ENCODE measurements at places on chromosomes 16 and 17.
A peak's percentile ranks its signal among the peaks of the same experiment; 100 is the strongest.

DNA sequence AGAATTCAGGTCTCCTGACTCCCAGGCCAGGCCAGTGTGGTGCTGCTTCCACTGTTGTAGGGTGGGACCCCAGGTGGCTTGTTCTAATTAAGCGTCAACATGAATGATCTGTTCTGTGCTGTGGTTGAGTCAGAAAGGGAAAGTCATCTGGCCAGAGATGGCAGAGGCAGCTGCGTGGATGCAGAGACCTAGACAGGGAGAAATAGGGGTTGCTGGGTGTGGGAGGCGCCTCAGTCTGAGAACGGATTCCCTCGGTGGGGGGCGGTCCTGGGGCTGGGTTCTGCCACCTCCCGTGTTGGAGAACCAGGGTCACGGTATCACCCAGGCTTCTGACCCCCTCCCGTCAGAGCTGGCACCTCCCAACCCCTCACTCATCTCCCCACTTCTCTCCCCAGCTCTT is 5.6 kb downstream of the FBRS start:
- no peak for DNase-seq

- no peak for DNase-seq
These were observed 20.2 kb downstream of the FOXN1 start for GRCh38 chr17:28526381-28526780.

GRCh38 chr17:64658931-64659330 is 3.2 kb downstream of the SMURF2 start:
- no peak for DNase-seq

DNA sequence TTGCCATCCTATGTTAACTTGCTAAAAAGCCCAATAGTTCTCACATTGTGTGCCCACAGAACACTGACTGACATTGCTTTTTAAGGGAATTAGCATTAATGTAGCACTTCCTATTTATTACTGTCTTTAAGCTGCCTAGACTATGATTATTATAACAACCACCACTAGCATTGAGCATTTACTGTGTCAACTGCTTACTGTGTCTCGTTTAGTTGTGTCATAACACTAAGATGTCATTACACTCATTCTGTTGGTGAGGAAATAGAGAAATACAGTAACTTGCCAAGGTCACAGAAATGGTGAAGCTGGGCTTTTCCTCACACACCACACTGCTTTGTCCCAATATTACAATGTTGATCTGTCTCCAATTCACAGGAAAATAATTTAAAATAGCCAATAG is 30.2 kb downstream of the TRIM25 start:
- DNase-seq: no peak

GRCh38 chr17:50471009-50471905 is 2.6 kb upstream of the CHAD start:
- DNase-seq: no peak

DNA sequence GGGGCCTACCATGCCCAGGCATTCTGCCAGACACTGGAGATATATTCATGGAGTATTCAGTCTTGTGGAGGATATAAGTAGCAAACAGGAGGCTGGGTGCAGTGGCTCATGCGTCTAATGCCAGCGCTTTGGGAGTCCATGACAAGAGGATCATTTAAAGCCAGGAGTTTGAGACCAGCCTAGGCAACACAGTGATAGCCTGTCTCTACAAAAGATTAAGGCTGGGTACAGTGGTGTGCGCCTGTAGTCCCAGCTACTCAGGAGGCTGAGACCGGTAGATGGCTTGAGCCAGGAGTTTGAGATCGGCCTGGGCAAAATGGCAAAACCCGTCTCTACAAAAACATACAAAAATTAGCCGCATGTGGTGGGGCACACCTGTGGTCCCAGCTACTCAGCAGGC is 37.7 kb upstream of the CDH3 start:
- no peak for DNase-seq

DNA sequence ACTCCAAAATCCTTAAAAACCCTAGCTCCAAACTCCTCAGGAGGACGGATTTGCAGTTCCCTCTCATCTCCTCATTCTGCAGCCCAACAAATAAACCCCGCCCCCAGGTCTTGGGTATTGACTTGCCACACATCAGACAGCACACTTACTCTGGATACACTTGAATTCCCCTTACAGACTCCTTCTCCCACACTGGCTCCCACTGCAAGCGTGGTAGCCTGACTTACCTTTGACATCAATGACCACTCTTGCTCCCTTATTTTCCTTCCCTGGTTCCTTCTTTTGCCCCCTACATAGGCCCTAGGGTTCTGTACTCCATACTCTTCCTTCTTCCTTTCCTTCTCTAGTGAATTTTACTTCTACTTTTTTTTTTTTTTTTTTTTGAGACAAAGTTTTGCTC is 7.5 kb downstream of the RFFL start:
- DNase-seq: no peak

- DNase-seq: no peak
These were observed 33.1 kb upstream of the ULK2 start for GRCh38 chr17:19900809-19901208.

DNA sequence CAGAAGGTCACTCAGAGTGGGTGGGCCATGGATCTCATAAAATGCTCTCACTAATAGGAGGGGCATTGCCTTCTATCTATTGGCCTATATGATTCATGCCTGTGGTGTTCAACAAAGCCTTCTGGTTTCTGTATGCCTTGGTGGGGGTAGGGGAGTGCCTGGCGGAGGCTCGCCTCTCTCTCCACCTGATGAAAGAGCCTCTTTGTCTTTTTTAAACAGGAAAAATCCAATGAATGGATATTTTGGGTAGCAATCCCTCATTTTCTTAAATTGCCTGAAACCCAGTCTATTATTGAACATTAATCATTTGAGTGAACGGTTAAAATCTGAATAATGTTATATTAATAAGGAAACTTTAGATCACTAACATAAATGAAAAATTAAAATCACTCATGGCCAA is 90.6 kb downstream of the TOX3 start:
- no peak for DNase-seq

GRCh38 chr17:53092072-53092471 is 730.7 kb upstream of the KIF2B start:
- no peak for DNase-seq

GRCh38 chr17:34249478-34249877 is 5.6 kb upstream of the CCL2 start:
- DNase-seq: no peak

DNA sequence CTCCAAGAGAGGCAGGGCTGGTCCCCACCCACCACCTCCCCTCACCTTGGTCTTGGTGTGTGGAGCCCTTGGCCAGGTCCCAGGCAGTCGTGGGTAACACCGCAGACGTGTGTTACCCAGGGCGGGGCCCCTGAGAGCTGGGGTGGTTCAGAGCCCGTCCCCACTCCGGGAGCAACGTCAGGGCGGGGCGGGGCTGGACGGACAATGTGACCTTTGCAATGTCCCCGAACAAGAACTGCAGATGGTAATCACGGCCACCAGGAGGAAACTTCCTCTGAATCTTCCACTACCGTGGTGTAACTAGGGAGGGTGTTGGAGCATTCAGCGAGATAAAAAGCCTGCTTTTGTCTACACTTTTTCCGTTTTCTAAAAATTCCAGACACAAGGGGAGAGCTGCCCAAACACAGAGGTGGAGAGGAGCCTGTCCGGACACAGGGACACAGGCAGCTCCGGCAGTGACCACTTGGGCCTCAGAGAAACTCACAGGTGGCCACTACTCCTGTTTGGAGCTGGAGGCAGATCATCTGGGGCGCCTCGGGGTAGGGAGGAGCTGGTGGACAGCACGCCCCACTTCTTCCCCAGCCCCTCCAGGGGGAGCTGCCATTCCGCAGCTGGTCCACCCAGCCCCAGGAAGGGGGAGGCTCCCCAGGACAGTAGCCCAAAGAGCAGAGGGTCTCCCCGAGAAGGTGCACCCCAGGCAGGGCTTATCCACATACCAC is 14.2 kb upstream of the SLC38A10 start:
- DNase-seq: peak; percentile 27

DNA sequence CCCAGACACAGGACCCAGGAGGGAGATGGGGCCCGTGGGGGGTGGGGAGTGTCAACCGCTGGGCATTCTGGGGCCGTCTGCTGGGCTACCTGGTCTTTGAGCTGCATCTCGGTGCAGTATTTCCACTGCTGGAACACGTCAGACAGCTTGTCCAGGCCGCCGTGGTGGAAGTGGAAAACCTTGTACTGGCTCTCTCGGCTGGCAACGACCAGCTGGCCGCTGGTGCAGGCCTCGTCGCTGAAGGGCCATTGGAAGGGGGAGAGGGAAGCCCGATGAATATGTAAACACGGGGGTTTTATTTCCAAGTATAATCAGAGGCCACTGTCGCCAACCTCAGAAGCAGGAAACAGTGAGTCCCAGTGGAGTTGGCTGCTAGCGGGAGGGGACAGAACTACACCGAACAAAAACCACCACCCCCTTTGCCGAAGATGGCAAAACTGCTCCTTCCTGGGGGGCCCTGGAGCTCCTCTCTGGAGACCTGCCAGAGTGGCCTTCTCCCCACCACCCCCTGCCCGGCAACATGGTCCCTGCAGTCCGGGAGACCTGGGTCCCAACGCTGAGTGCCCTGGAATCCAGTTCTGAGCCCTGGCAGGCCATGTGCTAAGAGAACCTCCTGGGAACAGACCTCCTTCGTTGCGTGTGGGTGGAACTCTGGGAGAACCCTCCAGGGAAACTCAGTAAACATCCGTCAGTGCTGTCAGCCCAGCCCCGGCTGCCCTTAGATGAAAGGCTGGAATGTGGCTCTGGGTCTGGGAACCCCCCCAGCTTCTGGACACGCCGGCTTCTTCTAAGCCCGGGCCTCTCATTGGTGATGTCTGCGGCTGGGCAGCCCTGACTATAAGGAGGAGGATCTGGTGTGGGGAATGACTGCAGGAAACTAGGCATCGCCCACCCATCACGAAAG is 84.1 kb downstream of the TBC1D16 start:
- DNase-seq: no peak

GRCh38 chr16:57809276-57810196 is 7.2 kb upstream of the KIFC3 start:
- DNase-seq: no peak

- no peak for DNase-seq
These were observed 13.0 kb downstream of the MED24 start for GRCh38 chr17:40041196-40041595.

- DNase-seq: no peak
These were observed 610.2 kb downstream of the MAF start for GRCh38 chr16:78990309-78990701.

GRCh38 chr16:2715966-2716885 is 3.8 kb downstream of the PRSS27 start:
- no peak for DNase-seq

GRCh38 chr17:42347198-42347597 is 41.0 kb downstream of the STAT3 start:
- no peak for DNase-seq

DNA sequence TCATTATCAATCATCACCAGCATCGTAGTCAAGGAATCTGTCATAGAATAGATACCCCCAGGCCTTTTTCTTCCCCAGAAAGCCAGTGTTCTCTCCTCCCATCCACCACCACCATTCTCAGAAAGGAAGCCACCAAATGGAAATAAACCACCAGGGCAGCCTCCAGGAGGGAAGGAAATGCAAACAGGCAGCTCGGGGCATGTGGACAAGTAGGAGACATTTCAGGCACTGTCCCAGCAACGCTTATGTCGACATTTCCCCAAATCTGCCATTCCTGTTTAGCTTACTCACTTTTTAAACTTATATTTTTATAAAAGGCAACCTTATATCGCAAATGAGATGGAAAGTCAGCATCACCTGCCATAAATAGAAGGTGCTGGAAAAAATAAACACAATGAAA is 15.8 kb downstream of the EMP2 start:
- no peak for DNase-seq

Measured in stimulated activated CD4-positive, alpha-beta T cell treated with anti-CD3 and anti-CD28 coated beads, Interleukin-4, amount 100 ng/mL, for 48 hours (primary cell).